Ammon's horn (tissue), 1 donor: ENCODE measurements at places on chromosomes 5 and 9.

DNA sequence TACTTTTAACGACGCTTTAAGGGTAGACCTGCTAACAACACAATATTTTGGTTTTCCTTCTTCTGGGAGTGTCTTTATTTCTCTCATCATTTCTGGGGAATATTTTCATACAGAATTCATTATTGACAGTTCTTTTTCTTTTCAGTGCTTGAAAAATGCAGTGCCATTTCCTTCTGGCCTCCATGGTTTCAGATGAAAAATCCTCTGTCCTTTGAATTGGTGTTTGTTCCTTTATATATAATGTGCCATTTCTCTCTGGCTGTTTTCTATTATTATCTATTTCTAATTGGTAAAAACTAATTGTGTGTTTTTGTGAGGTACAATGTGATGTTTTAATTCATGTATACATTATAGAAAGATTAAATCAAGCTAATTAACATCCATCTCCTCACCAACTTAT is 194.3 kb upstream of the S1PR3 start:
- no peak for DNase-seq

DNA sequence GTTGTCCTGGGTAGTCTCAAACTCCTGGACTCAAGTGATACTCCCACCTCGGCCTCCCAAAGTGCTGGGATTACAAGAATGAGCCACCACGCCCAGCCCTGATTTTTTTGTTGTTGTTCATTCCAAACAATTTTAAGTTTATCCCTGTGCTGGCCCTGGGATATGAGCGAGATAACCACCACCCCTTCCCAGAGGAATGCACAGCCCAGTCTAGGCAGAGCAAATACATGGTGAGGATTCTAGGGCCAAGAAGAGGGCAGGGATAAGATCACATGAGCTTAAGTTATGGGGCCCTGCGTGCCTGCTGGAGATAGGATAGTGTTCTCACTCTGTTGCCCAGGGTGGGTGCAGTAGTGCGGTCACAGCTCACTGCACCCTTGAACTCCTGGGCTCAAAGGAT is 21.0 kb upstream of the TOR1B start:
- DNase-seq: no peak

GRCh38 chr5:123916345-123917121 is 404.6 kb downstream of the CSNK1G3 start:
- DNase-seq: no peak

GRCh38 chr5:172361566-172362238 is 78.1 kb upstream of the UBTD2 start:
- no peak for DNase-seq

GRCh38 chr5:439636-440035 is 3.3 kb upstream of the EXOC3 start:
- no peak for DNase-seq

DNA sequence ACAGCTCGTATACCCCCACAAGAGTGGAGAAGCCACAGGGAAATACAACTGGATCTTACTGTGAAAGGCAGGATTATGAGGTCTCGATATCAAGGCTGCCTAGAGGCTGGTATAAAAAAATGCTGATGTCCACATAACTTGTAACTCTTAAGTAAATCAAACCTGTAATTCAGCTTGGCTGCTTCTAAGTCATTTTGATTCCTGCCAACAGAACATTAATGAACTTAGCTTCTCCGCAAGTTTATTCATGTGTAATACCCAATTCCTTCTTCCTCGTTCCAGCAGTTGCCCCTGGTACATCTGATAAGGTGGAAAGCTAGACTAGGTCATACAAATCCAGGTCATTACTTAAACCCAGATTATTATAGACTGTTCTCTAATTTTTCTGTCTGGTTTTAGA is 16.4 kb upstream of the SMIM15 start:
- DNase-seq: no peak

- no peak for DNase-seq
These were observed 10.7 kb downstream of the SLC25A25 start for GRCh38 chr9:128078504-128079434.

GRCh38 chr9:100277166-100277979 is 75.4 kb downstream of the TEX10 start:
- DNase-seq: no peak

DNA sequence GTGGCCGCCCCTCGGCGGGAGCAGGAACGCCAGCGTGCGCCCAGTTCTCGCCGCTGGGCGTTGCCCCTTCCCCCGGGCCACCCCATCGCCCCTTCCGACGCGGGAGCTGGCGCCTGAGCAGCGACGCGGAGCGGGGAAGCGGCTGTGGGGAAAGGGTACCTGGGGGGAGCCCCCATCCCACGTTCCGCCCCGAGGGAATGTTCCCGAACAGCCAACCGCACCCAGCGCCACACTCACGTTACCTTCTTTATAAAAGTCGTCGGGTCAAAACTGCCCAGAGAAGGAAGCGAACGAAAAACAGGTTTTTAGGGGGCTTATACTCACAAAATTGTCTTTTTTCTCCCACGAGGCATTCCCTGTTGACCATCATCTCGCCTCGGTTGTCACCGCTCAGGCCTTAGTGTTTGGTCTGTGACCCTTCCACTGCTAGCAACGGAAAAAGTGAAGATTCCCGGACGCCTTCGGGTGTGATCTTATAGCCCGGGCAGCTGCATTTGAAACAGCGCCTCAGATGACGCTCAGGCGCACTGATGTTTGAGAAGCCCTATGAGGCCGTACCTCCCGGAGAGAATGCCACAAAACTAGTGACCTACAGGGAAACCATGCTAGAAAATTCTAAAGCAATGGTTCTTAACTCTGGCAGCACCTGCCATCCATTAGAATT is 475 bp upstream of the GOLM1 start:
- DNase-seq: no peak

GRCh38 chr9:93061260-93061751 is 2.8 kb downstream of the SUSD3 start:
- no peak for DNase-seq

DNA sequence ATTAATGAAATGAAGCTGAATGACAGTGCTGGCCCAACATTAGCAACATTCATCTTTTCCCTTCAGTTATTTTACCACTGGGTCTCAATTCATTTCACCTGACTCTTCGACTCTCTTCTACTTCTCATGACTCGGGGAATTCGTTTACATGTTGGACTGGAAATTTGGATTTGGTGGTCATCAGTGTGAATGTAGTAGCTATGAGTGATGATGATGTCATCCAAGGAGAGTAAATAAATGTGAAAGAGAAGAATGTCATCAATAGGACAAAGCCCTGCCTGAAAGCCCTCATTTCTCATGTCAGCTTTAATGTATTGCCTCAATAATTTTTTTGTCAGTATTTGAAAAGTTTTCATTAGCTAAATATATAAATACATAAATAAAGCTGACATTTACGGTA is 21.9 kb upstream of the CFAP95 start:
- no peak for DNase-seq

- DNase-seq: no peak
These were observed 66.9 kb upstream of the FNIP1 start for GRCh38 chr5:131863700-131864099.

GRCh38 chr9:89330513-89330912 is 12.2 kb downstream of the SECISBP2 start:
- no peak for DNase-seq

DNA sequence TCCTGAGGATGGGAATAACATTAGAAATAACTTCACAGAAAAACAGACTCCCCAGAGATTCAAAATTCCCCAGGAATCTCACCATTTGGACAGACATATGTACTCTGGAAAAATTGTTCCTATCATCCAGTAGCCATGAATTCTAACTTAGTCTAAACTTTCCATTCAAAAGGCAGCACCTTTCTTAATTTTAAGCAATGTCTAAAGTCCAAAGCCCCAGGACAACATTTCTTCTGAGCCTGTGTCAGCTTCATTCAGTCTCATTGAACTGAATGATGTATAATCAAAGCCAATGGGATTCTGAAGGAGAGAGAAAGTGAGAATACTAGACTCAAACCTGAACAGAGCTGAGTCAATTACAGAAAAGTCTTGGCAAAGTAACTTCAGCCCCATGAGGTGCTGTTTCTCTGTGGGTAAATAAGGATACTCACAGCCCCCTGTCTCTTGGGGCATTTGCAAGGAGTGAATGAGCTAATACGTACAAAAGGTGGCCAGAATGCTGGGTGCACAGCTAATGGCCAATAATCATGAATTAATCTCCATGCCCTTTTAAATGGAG is 140.6 kb downstream of the SEMA5A start:
- DNase-seq: no peak

DNA sequence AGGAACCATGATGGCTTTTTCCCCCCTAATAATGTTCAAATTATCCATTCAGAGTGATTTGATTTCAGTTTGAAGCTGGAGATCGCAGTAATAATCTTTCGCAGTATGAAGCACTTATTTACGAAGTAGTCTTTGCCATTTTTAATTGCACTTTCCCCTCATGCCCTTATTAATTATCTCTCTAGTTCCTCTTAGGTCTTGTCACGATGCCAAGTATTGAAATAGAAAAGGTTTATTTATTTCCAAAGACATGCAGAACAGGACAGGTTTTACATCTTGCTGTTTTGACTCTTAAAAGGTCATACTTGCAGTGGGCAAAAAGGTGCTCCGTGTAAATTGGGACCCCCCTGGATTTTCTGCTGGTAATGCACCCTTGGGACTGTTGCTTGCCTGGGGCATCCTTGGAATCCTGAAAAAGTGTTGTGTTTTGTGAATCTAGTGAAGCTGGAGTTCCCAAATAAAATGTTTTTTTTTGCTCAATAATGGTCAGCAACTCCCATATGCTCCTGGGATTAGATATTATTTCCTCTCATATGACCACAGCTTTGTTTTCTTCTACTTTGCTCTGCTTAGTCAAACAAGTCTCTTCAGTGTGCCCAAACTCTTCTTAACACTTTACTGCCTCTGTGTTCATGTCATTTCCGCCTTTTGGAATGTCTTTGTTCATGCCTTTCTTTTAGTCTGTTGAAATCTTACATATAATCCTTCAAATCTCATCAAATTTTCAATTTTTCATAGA is 278.3 kb downstream of the TMEM38B start:
- no peak for DNase-seq

DNA sequence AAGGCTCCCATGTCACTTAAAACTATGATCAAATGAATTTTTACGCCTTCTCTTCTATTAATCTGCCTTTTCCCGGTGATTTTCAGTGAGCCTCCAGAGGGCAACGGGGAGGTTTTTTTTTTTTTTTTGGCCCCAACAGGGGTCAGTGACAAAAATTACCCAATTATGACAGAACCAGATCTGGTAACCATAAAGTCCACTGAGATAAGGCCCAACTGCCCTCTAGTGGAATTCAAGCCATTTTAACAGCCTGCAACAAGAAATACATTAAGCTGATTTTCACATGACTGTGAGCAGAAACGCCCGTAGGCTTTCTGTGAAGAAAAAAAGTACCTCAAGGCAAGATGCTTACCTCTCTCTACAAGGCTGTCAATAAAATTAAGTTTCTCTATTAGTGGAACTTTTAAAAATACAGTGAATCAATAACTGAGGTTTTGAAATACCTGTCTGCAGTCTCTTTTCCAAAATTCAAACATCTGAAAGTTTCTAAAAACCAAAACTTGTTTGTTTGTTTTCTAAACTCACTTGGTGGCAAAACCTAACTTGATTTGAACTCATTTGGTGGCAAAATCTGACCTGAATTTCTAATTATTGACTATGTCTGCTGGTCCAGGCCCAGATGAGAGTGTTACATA is 49.7 kb upstream of the FST start:
- peak; percentile 11 for DNase-seq

DNA sequence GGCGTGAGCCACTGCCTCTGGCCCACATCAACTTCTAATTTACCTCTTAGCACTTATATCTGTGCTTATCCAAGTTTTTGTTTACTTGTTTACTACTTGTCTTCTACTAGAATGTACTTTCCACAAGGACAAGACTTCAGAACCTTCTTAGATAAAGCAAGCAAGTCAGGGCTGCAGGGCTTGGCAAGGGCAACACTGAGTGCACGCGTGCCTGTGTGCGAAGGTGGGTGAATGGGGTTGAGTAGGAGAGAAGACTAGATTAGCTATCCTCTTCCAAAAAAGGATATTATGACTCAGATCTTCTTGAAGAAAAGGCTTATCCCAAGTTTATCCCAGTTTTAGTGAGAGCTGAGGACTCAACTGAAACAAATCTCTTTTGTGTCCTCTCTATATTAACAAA is 19.3 kb downstream of the AK3 start:
- no peak for DNase-seq

DNA sequence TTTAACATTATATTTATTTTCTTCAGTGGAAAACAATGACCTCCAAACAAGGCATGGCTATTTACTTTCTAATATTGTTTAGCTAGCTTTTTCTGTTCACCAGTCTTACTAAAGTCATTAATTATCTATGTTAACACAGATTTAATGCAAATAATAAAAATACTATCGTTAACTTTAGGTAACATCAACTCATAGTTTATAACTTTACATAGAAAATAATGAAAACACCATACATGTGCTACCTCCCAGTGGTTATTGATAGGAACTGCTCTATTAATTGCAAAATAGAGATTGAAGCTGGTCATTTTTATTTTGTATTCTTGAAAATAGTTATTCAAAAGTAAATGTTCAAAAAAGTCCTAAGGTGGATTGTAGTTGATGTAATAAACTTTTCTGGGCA is 78.3 kb upstream of the HCN1 start:
- DNase-seq: no peak

DNA sequence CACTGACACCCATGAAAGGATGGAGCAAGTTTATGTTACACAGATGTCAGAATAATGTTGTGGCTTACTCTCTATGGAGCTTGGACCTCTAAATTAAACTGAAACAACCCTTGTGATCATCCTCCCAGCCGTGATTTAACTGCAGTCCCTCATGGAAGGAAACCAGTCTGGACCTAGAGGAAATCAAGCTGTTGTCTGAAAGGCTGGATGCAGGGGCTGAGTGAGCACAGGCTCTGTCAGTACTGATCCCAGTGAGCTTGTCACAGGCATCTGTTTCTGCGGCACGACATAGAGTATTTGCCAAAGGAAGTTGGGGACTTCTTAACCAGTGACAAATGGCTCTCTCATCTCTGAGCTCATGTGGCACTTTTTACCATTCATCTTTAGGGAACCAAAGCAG is 282.9 kb upstream of the MAP3K1 start:
- peak; percentile 36 for DNase-seq

- no peak for DNase-seq
These were observed 2.2 kb downstream of the PRDM12 start for GRCh38 chr9:130666393-130667119.

DNA sequence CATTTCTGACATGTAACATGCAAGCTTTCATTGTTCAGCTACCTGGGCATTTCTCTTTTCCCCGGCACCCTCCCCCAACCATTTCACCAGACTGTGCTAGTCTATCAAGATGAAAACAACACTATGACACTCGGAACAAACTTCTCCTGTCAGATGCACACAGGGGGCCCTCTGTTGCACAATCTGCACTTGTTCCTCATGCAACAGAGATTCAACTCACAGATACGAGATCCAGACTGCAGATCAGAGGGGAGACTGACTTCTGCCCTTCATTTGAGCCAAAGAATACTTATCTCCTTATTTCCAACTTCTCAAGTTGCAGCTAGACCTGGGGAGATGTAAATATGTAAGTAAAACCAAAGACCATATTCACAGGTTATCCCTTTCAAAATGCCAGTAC is 15.7 kb upstream of the FST start:
- DNase-seq: no peak

GRCh38 chr9:124303762-124304161 is 46.0 kb downstream of the NEK6 start:
- DNase-seq: no peak

GRCh38 chr5:1823381-1824034 is 22.3 kb downstream of the NDUFS6 start:
- no peak for DNase-seq

GRCh38 chr9:71985297-71985911 is 74.0 kb downstream of the C9orf85 start:
- no peak for DNase-seq

- DNase-seq: no peak
These were observed 210.2 kb downstream of the FRMD3 start for GRCh38 chr9:83327750-83328622.
